ENCODE measurements at places on chromosomes 12 and 14.

- DNase-seq: no peak
Measured at GRCh38 chr14:92549859-92550230, 36.3 kb downstream of the RIN3 start.

- no peak for DNase-seq
Measured at GRCh38 chr14:66231820-66232219, 254.4 kb upstream of the CCDC196 start.

- DNase-seq: no peak
Measured at GRCh38 chr12:67514502-67514901, 134.0 kb upstream of the DYRK2 start.

DNA sequence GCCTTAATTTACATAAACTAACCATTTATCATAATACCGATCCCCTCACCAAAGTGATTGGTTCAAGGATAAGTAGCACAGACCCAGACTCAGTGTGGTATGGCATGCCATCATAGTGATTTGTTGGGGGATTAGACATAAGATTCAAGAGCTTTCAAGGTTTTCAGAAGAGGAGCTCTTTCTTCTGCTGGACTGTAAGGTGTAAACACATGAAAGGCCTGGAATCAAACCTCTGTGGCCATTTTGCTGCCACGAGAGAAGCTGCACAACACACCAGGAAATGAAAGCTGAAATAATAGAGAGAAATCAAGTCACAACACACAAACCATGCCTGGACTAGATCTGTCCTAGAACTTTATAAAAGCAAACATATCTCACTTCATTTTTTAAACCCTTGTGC lies 30.8 kb downstream of the BTG1 start:
- DNase-seq: no peak

GRCh38 chr12:80925983-80926382 lies 11.8 kb downstream of the LIN7A start:
- no peak for DNase-seq

DNA sequence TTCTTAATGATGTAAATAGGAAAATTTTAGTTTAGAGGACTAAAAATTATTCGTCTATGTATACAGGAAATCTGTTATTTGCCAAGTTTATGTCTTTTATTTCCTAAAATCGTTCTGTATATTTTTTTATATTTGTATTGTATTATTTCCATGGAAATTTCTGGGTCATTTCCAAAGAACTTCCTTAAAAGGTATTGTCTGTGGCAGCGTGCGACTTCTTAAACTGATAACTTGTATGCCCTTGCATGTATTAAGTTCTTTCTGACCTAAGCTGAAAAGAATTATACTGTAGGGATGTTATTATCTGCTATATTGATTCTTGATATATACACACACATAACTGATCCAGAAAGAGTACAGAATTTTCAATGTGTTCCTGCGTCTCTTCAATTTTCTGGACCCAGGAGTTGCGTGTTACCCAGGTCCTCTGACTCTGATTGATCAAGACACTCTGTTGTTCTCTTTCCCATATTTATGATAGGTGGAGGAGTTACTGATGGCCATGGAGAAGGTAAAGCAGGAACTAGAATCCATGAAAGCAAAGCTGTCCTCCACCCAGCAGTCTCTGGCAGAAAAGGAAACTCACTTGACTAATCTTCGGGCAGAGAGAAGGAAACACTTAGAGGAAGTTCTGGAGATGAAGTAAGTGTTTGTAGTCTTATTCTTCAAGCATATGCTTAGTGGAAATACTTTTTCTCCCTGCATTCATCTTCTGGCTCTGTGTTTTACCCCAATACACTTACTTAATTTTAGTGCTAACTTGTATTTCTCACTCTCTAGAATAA lies 298.5 kb downstream of the ERC1 start:
- DNase-seq: no peak

DNA sequence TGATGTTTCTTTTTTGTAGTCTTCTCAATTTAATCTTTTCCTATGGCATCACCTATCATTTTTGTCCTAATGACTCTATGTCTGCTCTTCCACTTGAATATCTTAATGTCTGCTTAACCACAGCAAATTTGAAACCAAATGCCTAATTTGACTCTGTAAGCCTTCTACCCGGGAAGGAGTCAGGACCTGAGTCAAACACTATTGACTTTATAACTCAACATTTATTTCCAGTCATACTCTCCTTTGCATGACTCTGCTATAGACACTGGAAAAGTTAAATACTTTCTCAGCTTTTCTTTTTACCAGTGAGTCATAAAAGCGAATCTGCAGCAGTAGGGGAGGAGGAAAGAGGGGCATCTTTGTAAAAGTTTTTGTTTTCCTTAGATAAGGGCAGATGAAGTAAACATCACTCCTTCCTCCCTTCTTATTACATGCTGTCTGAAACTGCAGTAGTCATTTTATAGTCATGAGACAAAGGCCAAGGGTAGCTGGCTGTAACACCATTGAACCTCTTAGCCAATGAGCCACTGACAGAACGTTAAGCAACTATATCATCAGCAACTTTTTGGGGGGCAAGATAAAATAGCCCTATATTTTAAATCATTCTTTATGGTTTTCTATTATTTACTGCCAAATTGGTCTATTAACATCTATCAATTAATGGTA lies 179.3 kb downstream of the MIPOL1 start:
- DNase-seq: no peak

DNA sequence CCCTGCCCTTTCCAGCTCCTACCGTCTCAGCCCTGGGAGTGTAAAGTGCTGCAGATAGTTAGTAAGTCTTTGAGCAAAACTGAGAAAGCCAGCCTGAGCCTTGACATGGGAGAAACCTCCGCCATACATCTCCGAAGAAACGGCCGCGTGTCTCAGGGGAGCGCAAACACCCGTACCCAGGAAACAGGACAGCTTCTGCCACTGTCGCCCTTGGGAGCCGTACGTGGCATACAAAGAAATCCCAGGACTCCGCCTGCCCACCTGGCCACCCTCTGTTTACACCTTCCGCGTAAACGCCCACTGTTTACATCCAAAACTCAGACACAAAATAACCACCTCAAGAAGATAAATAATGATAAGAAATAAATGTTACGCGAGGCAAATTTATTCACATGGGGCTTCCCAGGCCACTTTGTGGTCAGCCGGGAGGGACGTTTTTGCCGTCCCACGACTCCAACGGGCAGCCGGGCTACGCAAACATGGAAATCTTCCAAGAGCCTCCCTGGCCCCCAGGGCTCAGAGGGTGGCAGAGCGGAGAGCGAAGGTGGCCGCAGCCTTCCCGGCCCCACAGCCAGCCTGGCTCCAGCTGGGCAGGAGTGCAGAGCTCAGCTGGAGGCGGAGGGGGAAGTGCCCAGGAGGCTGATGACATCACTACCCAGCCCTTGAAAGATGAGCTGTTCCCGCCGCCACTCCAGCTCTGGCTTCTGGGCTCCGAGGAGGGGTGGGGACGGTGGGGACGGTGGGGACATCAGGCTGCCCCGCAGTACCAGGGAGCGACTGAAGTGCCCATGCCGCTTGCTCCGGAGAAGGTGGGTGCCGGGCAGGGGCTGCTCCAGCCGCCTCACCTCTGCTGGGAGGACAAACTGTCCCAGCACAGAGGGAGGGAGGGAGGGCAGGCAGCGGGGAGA lies at the start of gene BDKRB2:
BDKRB2 (plus strand) TSS at position 689 of the 908 bp plus-strand sequence. CDS start 32,269 bp downstream, outside the sequence.
- DNase-seq: peak; percentile 81

- no peak for DNase-seq
Measured at GRCh38 chr12:132608231-132609171, 1.9 kb downstream of the LRCOL1 start.

GRCh38 chr14:63544591-63545299 lies 1.6 kb upstream of the PPP2R5E start:
- DNase-seq: peak; percentile 1

DNA sequence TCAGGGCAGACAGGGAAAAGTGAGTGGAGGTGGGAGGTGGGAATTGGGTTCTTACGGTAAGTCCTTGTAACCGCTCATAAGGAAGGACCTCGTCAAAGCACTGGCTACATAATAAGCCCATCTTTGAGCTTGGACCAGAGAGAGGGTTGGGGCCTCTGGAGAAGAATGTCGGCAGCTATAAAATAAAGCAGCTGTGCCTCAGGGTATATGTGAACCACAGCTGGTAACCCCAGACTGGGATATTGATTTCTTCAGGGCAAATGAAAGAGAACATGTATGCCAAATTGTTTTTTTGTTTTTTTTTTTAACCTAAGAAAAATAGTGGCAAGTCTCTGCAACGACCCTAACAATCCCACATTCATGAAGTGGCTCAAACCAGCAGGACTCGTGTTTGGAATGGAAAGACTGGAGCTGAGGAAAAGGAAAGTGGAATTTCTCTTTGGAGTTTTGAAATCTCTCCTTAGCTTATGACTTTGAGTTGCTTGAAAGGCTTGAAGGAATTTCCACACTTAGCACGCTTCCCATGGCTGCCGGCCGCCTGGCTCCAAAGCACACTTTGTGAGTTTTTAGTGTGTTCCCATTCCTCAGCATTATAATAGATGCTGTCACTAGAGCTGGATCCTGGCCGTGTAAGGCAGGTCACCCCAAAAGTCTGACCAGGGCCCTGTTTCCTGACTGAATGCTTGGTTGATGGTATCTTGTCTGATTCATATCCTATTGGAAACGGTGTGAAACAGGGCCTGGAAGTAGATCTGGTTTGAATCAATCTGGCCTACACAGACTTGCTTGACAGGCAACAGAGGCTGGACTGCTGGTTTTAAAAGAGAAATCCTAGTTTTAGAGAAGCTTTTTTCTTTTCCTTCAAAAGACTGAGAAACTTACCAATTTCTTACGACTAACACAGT lies 244.7 kb downstream of the MSRB3 start:
- DNase-seq: no peak

DNA sequence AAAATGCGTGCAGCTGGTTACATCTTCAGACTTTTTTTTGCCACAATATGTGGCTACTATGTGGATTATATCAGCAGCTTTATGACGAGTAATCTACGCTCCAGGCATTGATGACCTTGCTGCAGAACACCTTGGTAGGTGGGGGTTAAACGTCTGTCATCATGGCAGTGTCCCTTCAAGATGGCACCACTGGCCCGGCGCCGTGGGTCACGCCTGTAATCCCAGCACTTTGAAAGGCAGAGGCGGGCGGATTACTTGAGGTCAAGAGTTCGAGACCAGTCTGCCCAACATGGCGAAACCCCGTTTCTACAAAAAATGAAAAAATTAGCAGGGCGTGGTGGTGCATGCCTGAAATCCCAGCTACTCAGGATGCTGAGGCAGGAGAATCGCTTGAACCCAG lies 177.5 kb downstream of the AEBP2 start:
- DNase-seq: no peak

DNA sequence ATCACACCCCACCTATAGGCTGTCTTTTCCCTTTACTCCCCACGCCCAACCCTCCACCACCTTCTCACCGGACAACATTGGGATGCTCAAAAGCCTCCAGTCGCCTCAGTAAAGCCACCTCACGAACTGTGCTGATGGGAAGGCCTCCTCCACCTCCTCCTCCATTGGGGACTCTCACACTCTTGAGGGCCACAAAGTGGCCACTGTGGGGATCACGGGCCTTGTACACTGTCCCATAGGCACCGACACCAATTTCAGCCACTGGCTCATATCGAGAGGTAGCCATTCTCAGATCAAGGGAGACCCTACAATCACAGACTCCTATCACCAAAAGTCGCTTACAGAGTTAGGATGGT lies 700 bp downstream of the CDK4 start:
- DNase-seq: no peak

DNA sequence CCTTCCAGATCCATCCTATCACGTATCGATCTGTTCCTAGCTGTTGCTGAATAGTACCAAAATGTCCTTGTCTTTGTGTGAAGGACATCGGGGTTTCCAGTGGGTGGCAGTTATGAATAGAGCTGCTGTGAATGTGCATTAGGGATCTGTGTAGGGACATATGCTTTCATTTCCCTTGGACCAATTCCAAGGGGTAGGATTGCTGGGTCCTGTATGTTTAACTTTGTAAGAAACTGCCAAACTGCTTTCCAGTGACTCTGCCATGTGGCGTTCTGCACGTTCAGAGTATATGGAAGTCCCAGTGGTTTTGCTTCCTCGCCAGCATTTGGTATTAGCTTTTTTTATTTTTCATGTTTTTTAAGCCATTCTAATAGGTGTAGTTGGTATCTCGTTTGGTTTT lies 28.6 kb downstream of the PACS2 start:
- no peak for DNase-seq

GRCh38 chr14:74394549-74394948 lies 31.5 kb downstream of the SYNDIG1L start:
- DNase-seq: no peak

- DNase-seq: no peak
Measured at GRCh38 chr12:14068961-14069360, 87.6 kb upstream of the GRIN2B start.

DNA sequence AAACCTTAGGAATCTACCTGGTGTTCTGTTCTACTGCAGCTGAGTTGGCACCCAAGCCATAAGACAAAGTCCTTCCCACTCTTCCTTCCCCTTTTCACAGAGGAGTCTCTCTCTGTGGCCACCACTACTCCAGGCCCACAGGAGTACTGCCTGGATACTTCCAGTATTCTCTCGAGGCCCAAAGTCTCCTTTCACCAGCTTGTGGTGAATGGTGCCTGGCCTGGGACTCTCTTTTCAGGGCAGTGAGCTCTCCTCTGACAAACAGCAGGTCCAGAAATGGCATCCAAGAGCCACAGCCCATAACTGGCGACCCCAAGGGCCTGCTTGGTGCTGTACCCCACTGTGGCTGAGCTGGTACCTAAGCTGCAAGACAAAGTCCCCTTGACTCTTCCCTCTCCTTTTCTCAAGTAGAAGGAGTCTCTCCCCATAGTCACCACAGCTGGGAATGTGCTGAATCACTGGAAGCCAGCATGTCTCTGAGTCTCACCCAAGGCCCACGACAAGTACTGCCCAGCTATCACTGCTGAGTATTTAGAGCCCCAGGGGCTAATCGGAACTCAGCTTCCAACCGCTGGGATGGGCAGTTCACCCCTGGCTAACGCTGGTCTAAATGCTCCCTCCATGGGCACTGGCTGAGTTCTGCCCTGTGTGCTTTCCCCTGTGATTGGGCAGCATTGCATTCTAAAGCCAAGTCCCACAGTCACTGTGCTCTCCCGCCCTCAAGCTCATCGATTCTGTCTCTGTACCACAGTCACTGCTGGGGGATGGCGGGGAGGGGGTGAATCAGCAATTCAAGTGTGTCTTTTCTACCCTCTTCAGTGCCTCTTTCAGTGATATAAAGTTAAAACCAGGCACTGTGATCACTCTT lies 6.1 kb downstream of the A2ML1 start:
- DNase-seq: no peak

DNA sequence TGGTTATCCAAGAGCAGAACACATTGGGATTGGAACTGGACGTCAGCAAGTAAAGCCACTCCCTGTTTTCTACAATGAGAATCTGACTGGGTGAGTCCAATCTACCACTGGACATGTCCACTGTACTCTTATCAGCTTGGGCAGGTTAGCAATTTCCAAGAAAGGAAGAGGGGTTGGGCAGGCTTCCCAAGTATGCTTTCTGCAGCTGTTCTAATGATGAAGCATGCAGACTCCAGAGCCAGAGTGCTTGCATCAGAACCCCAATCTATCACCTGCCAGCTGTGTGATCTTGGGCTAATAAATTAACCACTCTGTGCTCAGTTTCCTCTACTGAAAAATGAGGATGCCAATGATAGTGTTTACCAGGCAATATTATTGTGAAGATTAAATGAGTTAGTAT lies 92.0 kb downstream of the EMP1 start:
- DNase-seq: no peak

- no peak for DNase-seq
Measured at GRCh38 chr14:57009585-57010515, 199.6 kb upstream of the OTX2 start.

GRCh38 chr14:98182393-98183055 lies 1089.5 kb downstream of the BCL11B start:
- no peak for DNase-seq

GRCh38 chr12:65603438-65604351 lies 220.6 kb upstream of the HMGA2 start:
- DNase-seq: no peak

All from NCI-H1092 (cell line).